NCI-H2029 treated with DMSO at 0.1 percent for 48 hours (cell line): ENCODE measurements at places on chromosomes 6 and 20.

- DNase-seq = no peak
Measured at GRCh38 chr6:72959821-72960220, 265.5 kb downstream of the KHDC1L start.

GRCh38 chr20:25511183-25511582 lies 74.1 kb downstream of the NINL start:
- no peak for DNase-seq

DNA sequence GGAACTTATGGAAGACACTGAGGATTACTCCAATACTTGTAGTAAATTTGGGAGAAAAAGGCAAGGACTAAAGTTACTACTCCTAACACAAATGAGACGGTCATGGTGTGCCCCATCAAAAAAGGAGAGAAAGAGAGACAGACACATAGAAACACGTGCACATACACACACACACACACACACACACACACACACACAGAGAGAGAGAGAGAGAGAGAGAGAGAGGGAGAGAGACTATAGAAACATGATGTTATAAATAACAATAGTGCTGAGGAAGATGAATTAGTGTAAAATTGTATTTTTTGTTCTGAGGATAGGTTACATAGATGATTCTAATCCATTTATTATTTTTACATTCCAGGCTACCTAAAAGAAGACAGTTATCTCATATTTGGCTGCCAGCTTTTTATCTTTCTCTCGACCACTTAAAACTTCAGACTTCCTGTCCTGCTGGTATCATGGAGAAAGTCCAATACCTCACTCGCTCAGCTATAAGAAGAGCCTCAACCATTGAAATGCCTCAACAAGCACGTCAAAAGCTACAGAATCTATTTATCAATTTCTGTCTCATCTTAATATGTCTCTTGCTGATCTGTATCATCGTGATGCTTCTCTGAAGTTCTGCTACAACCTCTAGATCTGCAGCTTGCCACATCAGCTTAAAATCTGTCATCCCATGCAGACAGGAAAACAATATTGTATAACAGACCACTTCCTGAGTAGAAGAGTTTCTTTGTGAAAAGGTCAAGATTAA lies 10.5 kb downstream of the PLN start:
- DNase-seq = no peak

- no peak for DNase-seq
Measured at GRCh38 chr6:36414481-36414880, 27.0 kb upstream of the ETV7 start.

GRCh38 chr20:51042657-51043247 lies 19.8 kb upstream of the KCNG1 start:
- DNase-seq = no peak

- DNase-seq = no peak
Measured at GRCh38 chr6:118788702-118789101, 105.2 kb upstream of the ASF1A start.

DNA sequence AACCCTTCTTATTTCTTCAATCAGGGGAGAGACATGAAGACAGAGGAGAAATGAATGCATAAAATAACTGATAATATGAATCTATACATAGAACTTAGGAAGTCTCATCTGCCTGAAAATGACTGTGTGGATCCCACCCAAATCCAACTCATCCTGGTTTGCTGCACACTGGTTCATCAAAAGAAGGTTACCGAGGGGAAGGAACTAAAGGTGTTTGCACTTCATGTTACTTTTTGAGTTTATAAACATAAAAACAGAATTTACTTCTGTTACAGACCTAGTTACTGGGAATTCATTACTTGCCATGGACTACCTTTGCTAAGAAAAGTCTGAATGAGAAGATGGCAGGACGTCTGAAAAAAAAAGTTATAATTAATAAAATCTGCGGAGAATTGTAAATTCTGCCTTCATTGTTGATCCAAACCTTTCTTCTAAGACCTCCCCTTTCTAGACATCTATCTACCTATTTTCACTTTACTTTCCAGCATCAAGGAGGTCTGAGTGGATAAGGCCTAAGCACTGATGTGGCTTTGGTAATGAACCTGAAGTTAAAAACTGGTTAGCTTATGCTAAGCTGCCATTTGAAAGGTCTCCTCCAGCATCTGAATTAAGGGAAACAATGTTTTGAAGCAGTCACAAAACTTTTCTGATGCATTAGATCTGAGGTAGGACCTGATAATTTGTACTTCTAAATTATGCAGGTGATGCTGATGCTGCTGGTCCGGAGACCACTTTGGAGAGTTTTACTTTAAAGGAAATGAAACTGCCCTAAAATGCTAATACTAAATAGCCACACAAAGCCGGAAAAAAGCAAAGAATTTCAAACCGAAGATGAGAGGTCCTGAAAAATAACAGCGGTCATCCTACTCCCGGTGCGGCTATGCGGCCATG lies 84.0 kb downstream of the HFE start:
- DNase-seq = no peak

- no peak for DNase-seq
Measured at GRCh38 chr6:143328876-143329275, 121.6 kb downstream of the ADAT2 start.

DNA sequence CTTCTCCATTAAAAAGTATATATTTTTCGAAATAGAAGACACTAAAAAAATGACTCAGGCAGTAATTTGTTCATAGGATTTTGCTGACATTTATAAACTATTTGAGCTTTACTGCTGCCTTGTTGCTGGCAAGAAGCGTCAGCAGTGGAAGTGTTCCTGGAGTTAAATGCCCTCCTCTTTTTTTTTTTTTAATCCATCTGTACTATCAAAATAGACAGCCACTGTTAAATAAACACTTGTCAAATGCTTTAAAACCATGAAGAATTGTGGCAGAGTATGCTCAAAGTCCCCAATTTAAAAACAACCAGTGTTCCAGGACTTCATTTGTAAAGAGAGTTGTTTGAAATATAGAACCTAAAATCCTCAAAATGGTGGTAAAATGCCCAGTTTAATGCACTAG lies 253.8 kb downstream of the NKAIN2 start:
- DNase-seq = peak; percentile 90

- DNase-seq = peak; percentile 74
Measured at GRCh38 chr6:20712011-20712410, 177.8 kb downstream of the CDKAL1 start.

DNA sequence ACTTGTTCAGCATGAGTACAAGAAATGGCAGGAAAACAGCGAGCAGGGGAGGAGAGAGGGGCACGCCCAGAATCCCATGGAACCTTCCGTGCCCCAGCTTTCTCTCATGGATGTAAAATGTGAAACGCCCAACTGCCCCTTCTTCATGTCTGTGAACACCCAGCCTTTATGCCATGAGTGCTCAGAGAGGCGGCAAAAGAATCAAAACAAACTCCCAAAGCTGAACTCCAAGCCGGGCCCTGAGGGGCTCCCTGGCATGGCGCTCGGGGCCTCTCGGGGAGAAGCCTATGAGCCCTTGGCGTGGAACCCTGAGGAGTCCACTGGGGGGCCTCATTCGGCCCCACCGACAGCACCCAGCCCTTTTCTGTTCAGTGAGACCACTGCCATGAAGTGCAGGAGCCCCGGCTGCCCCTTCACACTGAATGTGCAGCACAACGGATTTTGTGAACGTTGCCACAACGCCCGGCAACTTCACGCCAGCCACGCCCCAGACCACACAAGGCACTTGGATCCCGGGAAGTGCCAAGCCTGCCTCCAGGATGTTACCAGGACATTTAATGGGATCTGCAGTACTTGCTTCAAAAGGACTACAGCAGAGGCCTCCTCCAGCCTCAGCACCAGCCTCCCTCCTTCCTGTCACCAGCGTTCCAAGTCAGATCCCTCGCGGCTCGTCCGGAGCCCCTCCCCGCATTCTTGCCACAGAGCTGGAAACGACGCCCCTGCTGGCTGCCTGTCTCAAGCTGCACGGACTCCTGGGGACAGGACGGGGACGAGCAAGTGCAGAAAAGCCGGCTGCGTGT lies 11.6 kb downstream of the TNFAIP3 start:
- no peak for DNase-seq

DNA sequence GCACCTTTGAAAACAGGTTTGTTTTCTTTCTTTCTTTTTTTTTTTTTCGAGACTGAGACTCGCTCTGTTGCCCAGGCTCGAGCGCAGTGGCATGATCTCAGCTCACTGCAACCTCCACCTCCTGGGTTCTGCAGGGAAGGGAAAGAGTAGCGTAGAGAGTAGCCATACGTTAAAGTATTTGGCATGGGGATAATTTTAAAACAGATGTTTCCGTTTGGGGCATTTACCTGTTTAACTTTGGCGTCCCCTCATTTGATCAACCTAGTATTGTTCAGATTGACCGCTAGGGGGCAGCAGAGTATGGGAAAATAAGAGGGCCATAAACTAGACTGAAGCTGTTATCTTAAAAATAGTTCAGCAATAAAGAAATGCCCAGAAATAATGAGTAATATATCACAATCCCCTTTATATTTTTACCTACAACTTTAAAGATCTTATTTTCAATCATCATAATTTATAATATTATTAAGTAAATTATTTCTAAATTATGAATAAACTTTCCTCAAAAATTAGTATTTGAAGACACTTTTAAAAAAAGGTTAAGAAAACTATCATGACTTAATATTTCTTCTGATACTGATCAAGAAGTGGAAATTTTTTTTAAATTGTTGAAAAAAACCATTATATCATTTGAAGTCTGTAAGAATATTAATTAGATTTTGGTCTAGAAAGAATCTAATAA lies 7.6 kb upstream of the TAAR9 start:
- DNase-seq = peak; percentile 18

- peak; percentile 47 for DNase-seq
Measured at GRCh38 chr6:15366003-15366535, 120.2 kb downstream of the JARID2 start.

DNA sequence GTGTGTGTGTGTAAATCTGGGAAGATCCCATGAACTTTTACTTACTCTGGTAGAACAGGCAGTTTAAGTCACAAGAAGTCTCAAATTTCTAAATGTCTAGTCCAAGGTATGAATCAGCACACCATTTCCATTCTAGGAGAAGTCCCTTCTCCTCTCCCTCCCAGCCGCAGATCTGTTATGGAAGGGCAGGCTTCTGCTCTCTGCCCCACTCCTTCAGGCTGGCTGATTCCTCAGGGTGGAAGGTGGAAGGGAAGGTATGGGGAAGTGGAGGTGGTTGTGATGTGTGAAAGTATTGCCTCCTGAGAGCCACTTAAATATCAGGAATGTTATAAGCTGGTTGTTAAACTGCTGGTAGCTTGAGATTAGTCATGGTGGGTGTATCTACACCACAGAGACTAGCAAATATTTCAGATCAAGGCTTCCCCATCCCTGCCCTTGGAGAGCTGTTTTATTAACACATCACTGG lies 44.5 kb upstream of the LAMA4 start:
- no peak for DNase-seq

DNA sequence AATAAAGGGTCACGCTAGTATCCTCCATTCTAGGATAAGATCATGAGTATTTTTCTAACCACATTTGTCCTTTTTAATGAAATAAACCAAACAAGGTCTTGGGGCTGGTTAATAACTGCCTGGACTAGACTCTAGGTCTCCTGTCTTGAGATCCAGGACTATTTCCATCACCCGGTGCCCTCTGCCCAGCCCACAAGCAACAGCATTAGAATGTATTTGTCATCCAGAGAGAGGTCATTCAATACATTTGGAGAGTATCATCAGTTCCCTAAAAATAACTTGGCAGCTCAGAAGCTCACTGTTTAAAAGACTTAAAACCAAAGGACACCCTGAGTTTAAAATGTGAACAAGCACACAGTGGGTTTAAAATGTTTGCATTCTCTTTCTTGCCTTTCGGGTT lies 4.4 kb upstream of the RBM24 start:
- no peak for DNase-seq

- no peak for DNase-seq
Measured at GRCh38 chr6:144098993-144099392, 3.6 kb upstream of the SF3B5 start.

GRCh38 chr6:167663784-167664443 lies 162.8 kb upstream of the AFDN start:
- no peak for DNase-seq

- DNase-seq = no peak
Measured at GRCh38 chr6:44859901-44860410, 468.2 kb upstream of the RUNX2 start.

- DNase-seq = no peak
Measured at GRCh38 chr6:163414117-163414945, at the start of gene QKI. Gene QKI, plus strand, starts transcription at chr6:163414718. Its CDS starts 476 bp downstream, at chr6:163415194.

GRCh38 chr6:16181439-16182297 lies 52.8 kb downstream of the MYLIP start:
- DNase-seq = no peak

DNA sequence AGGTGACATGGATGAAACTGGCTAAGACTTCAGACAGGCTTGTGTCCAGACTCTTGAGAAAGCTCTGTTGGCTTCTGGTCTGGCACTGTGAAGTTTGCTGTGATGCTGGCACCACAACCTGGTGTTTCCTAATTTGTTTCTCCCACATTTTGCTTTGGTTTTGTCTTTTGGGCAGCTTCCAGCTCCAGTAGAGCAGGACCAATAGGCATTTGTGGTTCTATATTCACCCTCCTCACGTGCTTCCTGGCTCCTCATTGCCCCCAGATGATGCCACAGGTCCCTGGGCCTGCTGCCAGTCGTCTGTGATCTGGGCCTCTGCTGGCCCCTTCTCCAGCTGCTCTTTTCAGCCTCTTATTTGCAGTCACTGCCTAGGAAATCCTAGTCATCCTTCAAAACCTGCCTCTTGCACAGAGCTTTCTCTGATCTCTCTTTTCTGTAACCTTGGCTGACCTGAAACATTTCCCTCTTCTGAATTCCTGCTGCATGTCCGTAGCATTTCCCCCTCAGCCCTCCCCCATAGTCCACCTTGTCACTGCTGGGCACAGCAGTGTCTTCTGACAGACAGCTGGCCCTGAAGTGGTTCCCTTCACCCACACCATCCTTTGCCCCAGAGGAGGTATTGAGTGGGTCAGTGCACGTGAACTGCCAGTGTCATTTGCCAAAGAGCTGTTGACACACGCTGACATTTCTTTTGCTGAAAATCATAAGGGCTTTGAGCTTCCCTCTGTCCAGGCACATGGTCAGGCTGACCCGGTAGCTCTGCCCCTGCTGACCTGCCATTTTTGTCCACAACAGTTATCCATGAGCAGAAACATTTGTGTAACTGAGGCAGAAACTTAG lies 63.0 kb downstream of the PTPN1 start:
- DNase-seq = peak; percentile 94

DNA sequence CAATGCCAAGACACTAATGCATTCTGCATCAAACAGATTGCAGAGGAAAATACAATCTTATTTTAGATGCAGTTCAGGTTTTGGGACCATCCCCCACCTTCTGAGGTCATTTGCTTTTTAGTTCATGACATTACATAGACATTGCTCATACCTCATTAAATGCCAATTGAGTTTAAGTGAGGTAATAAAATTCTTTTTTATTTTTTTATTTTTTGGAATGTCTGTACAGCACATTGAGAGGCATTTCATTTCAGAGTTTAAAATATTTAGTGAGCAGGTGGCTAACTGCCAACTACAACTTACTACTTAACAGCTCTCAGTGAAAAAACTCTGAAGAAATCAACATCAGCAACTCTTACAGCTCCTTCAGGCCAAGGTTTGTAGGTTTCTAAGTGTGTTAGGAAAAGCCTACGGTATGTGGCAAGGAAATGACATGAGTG lies 482.2 kb upstream of the RNF217 start:
- DNase-seq = no peak
